Brain (organoid and tissue), 16 donors: ENCODE measurements at places on chromosomes 5 and 9.
A peak's percentile ranks its signal among the peaks of the same experiment; 100 is the strongest.

DNA sequence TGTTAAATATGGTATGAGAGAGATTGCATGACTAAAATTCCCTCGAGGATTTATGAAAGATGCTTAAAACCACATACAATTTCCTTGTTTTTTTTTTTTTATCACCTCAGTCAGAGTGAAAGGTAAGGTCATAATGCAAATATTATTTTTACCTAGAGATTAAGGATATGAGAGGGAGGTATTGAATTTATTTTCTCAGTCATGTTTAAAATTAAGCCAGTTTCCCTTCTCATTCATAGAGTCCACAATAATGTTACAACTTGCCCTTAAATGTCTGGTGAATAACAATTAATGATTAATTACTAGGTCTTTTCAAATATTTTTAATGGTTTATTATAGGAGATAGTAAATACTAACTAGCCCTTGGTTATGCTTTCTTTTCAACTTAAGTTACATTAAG lies 144.9 kb upstream of the HAPLN1 start:
- no peak for DNase-seq

- DNase-seq, result no peak
Observed at GRCh38 chr9:134624137-134624591, 17.4 kb upstream of the COL5A1 start.

- DNase-seq, result no peak
Observed at GRCh38 chr5:9157811-9158210, 388.1 kb downstream of the SEMA5A start.

DNA sequence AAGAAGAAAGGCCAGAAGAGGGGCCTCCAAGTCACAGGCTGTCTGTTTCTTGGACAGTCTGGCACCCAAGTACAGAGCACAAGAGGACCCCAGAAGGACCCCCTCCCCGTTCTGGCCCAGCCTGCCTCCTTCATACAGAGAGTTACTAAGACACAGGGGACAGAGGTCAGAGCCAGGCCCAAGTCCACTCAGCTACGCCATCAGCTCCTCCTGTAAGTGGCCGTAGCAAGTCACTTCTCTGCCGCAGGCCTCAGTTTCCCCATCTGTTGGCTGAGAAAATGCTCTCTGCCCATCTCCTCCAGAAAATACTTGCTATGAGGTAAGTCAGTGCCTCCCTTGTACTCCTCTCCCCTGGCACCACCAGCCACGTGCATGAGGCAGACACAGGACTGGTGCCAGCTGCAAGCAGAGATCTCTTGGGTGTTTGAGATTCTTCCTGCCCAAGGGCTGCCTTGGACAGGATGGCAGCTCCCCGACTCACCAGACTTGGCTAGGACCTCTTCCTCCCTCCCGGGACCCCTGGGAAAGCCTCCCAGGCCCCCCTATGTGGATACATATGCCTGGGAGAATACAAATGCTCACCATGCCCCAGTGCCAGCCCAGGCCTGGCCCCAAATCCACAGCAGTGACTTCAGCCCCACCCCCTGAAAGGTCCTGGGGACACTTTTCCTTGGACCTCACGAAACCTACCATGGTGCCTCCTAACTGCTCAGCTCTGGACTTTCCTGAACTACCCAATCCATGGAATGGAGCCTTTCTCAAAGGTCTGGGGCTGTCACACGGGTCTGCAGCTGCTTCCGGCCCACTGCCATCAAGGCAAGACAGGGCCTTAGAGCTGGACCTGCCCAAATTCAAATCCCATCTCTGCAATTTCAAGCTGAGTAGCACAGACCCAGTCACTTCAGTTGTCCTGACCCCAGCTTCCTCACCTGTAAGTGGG lies 5.1 kb downstream of the EEIG1 start:
- DNase-seq, result no peak

- no peak for DNase-seq
Observed at GRCh38 chr9:112878752-112879151, 11.9 kb downstream of the SLC46A2 start.

DNA sequence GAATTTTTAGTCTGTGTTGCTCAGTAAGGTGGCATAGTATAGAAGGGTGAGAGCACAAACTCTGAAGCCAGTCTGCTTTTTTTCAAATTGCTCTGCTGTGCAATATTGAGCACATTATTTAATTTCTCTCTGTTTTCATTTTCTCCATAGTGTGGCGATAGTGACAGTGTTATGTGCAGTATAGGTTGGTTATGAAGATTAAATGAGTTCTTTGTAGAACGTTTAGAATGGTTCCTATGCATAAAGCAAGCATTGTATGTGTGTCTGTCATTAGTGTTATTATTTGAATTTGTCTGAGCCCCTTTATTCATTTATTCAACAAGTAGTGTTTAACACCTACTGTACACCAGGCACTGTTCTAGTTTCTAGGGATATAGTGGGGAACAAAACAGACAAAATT lies 9.2 kb downstream of the PRR16 start:
- DNase-seq, result no peak

DNA sequence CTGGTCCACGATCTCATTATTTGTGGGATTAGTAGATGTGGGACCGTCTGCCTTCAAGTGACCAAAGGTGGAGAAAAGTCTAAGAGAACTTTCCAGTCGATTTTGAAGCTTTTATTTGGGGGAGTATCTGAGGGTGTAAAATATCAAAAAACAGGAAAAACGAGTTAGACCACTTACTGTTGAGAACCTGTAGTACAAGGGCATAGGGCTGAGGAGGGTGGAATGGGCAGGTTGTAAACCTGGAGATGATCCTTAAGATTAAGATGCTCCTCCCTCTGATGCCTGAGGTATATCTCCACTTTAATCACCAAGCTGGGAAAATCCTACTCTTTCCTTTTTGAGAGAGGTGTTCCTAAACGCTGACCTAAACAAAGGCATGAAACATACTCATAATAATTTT lies 32.0 kb upstream of the GTF2H2C start:
- DNase-seq, result no peak

- DNase-seq, result peak; percentile 77
Observed at GRCh38 chr9:100601216-100601615, 23.3 kb downstream of the CAVIN4 start.

DNA sequence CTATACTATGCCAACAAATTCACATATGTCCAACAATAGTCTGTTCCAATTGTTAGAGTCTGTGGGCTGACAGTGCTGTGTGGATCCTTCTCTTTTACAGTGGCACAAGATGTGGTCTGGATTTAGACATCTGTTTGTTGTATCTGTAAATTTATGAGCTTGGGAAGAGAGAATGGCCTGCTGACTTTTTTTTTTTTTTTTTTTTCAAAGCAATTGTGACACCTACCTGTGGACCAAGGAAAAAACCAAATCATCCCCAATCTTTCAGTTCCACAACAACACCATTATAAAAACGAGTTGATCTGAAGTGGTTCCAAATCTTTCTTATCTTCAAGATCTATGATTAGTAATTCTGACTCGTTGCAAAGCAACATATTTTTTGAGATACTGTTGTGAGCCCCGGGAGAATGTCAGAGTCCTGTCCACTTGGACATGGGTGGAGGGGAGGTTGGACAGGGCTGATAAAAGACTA lies 4.9 kb downstream of the IRX2 start:
- peak; percentile 53 for DNase-seq

GRCh38 chr5:141260458-141261237 lies 15.5 kb downstream of the PCDHB15 start:
- DNase-seq, result peak; percentile 3

DNA sequence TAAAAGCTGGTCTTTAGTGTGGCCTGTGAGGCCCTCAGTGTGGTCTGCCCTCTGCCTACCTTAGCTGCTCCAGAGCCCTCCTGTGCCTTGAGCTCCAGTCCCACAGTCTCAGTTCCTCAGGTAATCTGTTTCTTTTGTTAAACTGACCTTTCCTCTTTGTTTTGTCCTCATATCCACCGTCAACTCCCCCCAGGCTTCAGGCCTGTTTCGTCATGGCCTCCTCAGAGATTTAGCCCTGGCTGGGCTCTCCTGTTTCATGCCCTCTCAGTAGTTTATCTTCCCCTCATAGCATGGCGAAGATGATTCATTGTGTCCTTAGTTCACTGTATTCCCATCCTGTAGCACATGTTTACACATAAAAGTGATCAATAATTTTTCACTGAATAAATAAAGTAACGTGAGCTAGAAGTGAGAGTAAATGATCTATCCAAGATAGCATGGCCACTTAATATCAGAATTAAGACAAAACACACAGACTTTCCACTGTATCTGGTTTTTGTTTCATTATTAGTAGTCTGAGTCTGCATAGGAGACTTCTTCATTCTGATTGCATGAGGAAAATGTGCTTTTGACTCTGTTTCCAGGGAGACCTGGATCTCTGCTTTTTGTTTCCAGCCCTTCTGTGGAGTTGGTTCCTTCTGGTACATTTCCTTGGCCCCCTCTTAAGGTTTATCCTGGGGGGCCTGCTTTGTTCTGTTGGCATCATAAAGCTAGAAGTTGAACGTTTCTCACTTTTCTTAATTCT lies 70.5 kb downstream of the SNX24 start:
- DNase-seq, result no peak

DNA sequence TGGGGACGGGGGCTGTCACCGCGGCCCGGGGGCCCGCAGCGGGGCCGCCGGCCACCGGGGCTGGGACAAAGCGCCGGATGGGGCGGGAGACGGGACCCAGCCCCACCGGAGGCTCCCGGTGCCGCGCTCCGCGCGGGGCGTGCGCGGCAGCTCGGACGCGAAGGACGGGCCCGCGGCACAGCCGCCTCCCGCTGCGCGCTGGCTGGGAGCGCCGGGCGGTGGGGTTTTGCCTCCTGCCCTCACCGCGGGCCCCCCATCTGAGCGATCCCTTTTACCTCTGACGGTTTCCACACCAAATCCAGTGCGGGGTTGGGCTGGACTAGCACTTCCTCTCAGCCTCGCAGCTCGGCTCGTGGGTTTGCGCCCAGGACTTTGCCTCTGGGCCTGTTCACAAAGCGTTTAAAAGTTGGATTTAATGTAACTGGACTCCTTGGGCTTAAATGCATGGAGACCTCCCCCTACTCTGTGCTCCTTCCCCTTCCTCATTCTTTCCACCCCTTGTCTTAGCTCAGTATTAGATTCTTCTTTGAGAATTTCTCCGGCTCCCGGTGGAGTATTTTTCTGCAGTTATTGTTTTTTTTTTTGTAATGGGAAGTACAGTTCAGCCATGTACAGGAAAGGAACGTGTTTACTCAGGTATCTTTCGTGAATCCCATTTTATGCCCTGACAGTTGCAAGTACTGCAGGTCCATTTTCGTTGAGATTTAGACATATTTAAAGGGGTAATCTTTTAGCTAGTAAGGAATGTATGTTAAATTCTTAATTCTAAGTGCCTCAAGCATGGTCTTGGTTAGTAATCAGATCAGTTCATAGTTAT lies 691 bp downstream of the FCHO2 start:
- DNase-seq, result peak; percentile 46

GRCh38 chr9:131469356-131469755 lies 33.4 kb upstream of the POMT1 start:
- no peak for DNase-seq

GRCh38 chr9:71767776-71768321 lies 464 bp downstream of the CEMIP2 start:
- no peak for DNase-seq

DNA sequence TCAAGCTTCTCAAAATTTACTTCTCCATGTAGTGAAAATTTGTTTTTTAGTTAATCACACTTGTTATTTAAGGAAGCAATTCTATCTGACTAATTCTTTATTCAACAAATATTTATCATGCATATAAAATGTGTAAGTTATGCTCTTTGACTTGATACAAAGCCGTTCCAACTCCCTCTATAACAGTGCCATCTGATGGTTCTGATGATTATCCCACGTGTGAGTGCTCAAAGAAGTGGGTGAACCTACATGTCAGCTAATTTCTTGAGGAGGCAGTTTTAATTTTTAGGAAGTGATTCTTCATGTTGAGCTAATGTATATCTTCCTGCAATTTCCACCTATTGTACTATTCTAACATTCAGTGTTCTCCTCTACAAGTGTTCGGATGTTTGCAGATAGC lies 88.8 kb upstream of the BRINP1 start:
- no peak for DNase-seq

DNA sequence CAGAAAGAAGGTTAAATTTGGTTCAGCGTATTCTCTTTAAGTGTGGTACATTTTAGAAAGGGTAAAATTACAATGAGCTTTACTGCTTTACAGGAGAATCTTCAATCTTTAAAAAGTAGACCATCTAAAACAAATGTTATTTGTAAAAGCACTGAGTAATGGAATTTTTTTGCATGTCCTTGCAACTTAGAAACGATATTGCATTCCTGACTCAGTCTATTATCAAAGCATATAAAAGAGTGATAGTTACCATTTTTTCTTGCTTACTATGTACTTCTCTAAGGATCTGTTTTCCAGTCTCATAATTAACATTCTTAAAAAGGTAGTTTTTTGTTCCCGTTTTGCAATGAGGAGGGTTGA lies 55.5 kb upstream of the TNFAIP8 start:
- no peak for DNase-seq

- no peak for DNase-seq
Observed at GRCh38 chr5:154334406-154335064, 111.3 kb upstream of the SAP30L start.

DNA sequence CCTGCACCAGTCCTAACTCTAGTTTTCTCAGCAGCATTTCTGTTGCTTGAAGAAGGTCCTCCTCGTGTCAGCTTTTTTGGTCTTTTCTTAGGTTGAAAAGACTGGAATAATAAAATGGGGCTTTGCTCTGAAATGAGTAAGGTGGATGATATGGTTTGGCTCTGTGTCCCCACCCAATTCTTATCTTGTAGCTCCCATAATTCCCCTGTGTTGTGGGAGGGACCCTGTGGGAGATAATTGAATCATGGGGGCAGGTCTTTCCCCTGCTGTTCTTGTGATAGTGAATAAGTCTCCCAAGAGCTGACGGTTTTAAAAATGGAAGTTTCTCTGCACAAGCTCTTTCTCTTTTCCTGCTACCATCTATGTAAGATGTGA lies 53.6 kb downstream of the LIX1 start:
- DNase-seq, result no peak

DNA sequence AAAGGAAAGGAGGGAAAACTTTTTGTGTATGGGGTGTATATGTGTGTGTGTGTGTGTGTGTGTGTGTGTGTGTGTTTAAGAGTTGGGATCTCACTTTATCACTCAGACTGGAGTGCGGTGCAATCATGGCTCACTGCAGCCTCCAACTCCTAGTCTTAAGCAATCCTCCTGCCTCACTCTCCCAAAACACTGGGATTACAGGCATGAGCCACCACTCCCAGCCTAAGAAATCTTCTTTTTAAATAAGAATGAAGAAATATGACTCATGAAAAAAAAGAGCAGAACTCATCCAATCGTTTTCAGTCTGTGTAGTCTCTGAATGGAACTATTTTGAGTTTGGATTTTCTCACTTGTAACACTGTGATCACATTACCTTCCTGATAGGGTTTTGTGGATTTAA lies 601.5 kb downstream of the ACTL7B start:
- DNase-seq, result no peak

GRCh38 chr5:147327421-147327820 lies 92.6 kb downstream of the STK32A start:
- DNase-seq, result no peak

GRCh38 chr5:134043793-134044792 lies 39.3 kb upstream of the VDAC1 start:
- DNase-seq, result no peak
